Activated CD8-positive, alpha-beta T cell treated with anti-CD3 and anti-CD28 coated beads, Interleukin-2, amount 10 ng/mL, durations not matched to agents 7 days and 5 days (primary cell): ENCODE measurements at places on chromosomes 4 and X. TPM values are rescaled to one million over a fixed set of nuclear protein-coding genes. Genes with fewer than 3 reads are reported as not detected.

GRCh38 chrX:39893417-39894338 lies 204.1 kb downstream of the BCOR start:
- DNase-seq, result no peak

- no peak for DNase-seq
These were observed 30.6 kb downstream of the TACC3 start for GRCh38 chr4:1751919-1752283.

DNA sequence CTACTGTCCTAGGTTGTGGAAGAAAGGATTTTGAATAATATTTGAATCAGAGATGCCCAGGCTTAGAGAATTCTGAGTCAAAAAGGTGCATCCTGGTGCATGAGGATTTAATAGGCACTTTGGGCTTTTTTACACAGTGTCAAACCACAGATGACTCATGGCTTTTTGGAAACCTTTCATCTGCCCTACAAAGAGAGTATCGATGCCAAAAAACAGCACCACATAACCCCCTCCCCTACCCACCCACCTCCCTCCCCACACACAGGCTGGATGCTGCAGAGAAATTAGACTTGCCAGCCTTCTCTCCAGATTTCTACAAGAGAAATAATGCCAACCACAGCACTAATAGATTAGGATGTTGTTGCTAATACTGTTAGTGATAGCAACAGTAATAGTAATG lies 779.3 kb downstream of the NLGN4X start:
- DNase-seq, result no peak

DNA sequence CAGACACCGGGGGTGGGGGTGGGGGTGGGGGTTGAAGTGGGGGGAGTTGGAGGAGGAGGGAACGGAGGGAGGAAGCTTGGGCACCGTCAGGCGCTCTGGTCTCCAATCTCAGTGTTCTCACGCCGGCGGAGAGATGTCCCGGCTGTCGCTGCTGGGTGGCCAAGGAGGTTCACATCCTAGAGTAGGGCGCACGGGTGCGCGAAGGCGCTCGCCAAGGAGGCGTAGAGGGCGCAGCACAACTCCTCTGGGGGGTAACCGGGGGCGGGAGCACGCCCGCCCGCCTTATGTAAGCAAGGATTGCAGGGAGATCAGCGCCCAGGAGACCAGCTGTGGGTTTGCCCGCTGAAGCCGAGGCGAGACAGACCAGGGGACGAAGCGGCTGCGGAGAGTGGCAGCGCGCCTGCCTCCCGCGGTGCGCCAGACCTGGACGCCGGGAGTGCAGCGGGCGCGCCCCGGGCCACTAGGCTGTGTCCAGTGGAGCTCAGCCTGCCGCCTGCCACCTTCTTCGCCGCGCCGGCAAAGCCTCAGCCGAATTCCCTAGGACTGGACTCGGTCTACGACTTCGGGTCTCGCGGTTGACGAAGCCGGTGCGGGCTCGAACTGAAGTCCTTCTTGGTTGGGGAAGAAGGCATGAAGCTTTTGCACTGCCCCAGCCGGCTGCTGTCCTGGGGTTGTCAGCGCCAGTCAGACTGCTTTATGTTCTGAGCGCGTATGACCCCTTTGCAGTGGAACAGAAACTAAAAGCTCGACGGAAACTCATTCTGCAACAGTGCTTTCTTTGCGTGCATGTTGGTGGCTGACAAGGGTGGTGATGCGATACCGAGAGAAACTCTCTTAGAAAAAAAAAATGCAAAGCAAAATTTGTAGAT lies 707 bp upstream of the UNC5C start:
- peak; percentile 50 for DNase-seq

DNA sequence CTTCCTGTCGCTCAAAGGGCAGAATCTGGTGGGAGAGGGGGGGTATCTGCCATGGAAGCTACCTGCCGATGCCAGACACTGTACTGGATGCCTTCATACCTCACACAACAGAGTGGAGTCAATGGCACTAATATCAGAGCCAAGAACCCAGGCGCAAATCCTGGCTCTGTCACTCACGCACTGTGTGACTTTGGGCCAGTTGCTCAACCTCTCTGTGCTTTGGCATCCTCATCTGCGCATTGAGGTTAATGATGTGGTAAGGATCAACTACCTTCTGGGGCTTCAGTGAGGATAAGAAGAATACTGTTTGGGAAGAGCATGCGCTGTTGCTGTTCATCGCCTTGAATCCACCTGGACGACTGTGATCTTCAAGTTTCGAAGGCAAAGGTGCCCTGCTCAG lies 70.6 kb downstream of the PPP2R2C start:
- no peak for DNase-seq

DNA sequence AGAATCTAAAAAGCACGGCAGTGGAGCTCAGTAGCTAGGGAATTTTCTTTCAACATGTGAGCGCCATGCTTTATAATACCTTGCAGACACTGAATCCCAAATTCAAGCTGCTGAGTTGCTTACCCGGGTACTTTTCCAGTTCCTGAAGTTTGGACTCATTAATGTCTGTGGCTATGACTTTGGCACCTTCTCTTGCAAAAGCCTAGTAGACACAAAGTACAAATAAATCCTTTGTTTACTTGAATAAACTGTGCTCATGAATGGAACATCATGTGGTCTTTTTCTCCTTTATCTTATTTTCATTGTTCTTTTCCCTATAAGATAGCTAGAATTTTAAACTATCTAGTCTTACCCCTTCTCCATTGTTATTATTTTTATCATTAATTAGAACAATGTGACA lies 4.6 kb downstream of the BDH2 start:
- DNase-seq, result no peak

The MAGEB10 gene
- not detected for total RNA-seq

The GAGE12F gene
- not detected for total RNA-seq
